ENCODE measurements at places on chromosomes 7 and 10.

- DNase-seq: no peak
These were observed 477 bp upstream of the ZC3HAV1 start for GRCh38 chr7:139109983-139110411.

- DNase-seq: no peak
These were observed 39.9 kb upstream of the EMX2 start for GRCh38 chr10:117502421-117503243.

- no peak for DNase-seq
These were observed 39.5 kb upstream of the WNT2 start for GRCh38 chr7:117362294-117362888.

DNA sequence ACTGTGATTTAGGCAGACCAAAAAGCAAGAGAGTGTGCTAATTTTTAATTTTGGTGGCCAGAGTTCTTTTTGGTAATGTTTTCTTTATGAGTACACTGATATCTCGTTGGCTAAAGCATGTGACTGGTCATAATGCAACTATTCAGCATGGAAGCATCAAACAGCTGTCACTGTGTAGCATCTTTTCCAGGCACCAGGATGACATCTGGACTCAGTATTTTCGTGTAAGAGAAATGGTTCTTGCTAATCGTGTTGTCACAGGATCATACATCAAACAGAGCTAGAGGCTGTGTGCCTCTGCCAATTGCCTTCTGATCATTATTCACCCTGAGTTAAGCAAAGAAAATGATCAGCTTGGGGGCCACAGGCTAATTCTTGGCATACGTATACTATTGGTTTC lies 118.9 kb downstream of the SND1 start:
- DNase-seq: no peak

GRCh38 chr10:119665901-119666708 lies 14.9 kb downstream of the BAG3 start:
- DNase-seq: no peak

DNA sequence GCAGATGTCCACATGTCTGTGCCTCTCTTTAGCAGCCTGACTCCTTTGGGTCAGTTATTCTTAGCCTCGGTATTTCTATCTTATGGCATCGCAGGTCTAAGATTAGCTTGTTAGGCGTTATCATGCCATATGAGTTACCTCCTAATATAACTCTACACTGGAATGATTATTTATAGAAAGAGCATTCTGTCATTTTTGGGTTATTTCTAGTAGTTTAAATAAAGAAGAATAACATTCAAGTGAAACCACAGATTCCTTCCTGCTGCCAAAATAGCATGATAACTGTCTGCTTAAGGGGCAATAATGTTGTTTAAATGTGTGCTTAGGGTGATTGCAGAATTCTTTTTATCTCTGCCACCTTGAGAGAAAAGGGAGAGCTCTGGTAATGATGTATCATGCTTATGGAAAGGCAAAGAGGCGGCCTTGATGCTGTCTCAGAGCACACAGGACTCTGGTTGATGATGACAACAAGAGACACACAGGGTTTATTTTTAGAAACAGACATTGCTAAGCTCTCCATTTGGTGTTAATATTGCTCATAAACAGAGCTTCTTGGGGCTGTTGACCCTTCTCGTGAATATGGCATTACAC lies 10.4 kb downstream of the HDAC9 start:
- DNase-seq: no peak

- no peak for DNase-seq
These were observed 112.6 kb downstream of the DGKI start for GRCh38 chr7:137734221-137734620.

DNA sequence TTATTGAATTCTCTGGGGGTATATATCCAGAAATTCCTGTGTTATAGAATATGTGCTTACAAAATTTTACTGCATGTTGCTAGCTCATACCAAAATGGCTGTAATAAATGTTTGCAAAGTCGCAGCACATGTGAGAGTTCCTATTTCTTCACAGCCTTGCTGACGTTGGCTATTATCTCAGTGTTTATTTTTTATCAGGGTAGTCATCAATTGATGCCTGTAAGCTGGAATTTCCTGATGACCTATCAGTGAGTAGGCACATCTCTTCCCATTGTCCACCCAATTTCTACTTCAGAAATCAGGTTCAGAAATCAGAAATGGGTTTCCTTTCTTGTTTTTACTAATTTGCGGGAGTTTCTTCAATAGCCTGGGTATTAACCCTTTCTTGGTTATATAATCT lies 268.1 kb upstream of the FZD8 start:
- no peak for DNase-seq

DNA sequence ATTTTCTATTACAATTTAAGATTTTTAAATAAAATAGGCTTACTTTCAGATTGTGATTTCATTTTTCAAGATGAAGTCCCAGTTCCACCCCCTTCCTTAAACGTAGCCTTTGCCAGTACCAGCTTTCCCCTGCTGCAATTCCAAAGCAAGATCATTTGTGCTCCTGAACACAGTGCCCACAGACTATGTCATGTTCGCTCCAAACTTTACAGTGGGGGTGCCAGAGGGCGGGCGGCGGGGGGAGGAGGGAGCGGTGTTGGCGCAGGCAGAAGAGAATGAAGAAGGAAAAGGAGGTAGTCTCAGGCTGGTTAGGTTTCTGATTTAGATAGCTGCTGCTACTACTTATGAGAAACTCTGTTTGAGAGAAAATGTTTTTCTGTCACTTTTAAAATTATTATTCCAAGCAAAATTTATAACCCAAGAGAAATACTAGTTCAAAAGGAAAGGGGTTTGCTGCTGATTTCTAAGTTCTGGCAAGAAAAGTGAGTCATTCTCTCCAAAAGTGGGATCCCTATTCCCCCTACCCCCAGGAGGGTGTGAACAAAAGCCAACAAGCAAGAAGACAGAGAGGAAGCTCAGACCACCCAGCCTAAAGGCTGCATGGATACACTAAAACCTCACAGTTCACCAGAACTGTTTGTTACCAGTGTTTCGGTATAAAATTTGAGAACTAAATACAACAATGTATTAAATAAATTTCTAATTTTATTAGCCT lies 109.6 kb downstream of the SRPK2 start:
- no peak for DNase-seq

DNA sequence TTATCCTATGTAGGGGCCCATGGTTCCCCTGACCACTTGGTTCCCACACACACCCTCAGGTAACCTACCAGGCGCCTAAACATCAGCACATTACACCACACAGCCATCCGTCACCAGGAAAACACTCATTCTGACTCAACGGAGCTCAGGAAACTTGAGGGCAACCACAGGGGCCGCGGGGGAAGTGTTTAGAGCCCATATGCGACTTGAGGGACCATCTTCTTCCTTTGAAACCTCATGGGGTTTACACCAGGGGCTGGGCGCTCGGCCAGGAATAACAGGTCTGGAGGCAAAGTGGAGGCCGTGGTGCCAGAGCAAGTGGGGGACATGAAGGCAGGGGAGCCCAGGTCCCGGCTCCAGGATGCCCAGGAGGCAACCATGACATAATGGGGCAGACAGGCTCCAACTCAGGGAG lies 1.5 kb downstream of the STX1A start:
- DNase-seq: peak; percentile 59

DNA sequence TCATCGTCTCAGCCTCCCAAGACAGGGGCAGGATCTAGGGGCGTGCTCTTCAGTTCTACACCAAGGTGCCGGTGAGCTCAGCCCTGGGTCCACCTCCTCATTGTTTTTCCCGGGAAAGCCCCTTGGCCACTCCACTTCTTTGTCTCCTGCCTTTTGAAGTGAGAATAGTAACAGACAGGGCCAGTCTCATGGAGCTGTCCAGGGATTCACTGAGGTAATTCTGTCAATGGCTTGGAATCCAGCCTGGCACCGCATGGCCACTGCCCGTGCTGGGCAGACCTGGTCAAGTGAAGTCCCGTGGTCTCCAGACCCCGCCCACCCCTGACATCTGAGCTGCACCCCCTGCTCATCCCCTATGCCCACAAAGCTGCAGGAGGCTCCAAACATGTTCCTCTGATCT lies 138.9 kb downstream of the TNS3 start:
- no peak for DNase-seq

- no peak for DNase-seq
These were observed 100.8 kb downstream of the CUBN start for GRCh38 chr10:17028798-17029197.

GRCh38 chr10:113960617-113961181 lies 83.0 kb upstream of the ADRB1 start:
- DNase-seq: peak; percentile 69
